Fibroblast of skin of right biceps (primary cell): ENCODE measurements at places on chromosomes 4 and X.

- peak; percentile 84 for DNase-seq
Observed at GRCh38 chr4:11698846-11699590, 270.3 kb upstream of the HS3ST1 start.

DNA sequence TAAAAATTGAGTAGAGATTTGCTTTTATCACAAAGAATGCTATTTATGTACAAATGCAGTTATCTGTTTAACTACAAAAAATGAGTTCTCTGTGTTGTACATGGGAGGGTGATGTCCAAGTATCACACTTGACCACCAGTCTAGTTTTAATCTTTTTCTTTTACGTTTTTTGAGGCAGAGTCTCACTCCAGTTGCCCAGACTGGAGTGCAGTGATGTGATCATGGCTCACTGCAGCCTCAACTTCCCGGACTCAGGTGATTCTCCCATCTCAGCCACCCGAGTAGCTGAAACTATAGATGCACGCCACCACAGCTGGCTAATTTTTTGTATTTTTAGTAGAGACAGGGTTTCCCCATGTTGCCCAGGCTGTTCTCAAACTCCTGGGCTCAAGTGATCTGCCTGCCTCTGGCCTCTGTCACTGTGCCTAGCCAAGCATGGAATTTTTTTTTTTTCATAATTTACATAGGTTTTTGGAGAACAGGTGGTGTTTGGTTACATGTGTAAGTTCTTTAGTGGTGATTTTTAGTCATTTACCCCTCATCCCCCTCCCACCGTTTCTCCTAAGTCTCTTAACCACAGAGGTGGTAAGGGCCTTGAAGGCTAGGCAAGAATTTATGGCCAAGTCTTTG, 47.9 kb upstream of the RPA4 start:
- DNase-seq, result no peak

GRCh38 chr4:163107754-163108153, 58.9 kb downstream of the NAF1 start:
- DNase-seq, result peak; percentile 29

DNA sequence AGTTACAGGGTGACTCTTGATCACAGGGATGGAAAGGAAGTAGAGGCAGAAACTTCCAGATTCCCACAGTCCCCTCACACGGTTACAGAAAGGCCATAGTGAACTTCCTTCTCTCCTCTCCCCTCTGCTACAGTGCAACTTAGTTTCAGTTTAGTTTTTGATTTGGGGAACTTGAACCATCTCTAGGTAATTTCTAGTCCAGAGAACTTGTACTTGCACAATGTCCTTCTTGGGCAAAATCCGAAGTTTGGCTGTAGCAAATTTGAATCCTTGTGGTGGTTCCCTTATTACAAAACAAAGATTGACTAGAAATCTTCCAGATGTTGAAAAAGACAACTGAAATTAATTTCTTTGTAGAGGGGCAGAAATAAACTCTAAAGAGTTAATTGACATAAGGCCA, 1.2 kb upstream of the BLTP1 start:
- no peak for DNase-seq

GRCh38 chrX:73913580-73913979, 350.6 kb downstream of the CHIC1 start:
- peak; percentile 16 for DNase-seq

DNA sequence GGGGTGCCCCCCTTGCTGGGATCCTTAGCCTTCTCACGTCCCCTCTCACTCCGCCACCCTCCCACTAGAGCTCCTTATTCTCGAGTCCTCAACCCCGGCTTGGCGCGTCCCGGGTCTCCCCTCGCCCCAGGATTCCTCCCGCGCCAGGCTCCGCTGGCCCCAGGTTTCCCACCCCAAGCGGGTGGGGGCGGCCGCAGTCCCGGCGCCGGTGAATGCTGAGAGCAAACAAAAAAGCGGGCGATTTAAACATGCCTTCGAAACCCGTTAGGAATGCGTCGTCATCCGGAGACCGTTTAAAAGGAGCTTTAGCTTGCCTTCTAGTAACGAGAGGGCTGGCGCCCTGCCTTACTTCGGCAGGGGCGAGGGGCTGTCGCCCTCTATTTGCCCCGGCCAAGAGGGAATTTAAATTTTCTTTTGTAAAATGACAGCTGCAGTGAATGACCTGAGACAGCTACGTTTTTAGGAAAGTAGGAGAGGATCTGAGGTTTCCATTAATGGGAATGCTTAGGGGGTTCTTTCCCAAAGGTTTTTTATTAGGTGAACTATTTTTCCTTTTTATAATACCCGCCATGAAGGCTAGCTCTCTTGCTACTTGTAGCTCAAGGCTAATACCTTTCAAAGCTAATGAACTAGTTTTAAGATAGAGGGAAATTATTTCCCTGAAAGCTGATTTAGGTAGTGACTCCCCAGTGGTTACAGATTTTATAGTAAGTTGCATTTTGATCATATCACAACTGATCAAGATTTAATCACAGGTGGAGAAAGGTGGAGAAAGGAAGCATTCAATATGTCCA, 3.1 kb downstream of the JADE1 start:
- peak; percentile 90 for DNase-seq

GRCh38 chr4:42488114-42488513, 90.8 kb downstream of the SHISA3 start:
- no peak for DNase-seq

GRCh38 chr4:152039023-152039481, 278.2 kb upstream of the GATB start:
- peak; percentile 51 for DNase-seq

DNA sequence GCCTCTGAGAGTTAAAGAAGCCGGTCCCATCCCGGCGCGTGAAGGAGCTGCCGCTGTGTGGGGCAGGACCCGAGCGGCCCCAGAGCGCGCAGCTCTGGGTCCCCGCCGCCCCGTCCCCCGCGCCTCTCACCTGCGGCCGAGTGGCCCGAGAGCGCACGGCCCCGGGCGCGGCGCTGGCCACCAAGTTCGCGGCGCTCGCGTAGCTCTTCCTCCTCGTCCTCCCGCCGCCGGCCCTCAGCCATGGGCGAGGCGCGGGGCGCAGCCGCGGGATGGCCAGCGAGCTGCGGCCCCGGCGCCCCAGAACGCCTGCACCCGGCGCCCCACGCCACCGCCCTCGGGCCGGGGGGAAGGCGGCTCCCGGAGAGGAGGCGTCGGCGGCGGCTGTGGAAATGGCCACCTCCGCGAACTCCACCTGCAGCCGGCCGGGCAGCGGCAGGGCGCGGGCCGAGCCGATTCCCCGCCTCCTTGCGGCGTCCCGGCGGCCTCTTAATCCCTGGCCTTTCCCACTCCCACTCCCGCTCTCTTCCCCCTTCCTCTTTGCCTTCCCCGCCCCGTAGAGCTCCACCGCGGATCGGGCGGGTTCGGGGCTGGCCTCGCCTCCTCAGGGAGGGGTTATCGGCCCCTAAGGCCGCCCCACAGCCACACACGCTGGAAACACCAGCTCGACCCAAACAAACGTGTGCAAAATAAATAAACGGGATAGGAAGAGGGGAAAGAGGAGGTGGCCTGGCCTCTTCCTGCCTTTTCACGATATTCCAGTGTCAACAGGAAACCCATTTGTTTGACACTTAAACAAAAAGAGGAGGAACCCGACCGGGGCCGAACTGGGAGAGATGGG, at the start of gene SH3D19:
Gene SH3D19 (minus strand): TSS at position 495 of the 838 bp plus-strand sequence. CDS start 253 bp downstream, at position 242.
- DNase-seq, result peak; percentile 57

- no peak for DNase-seq
Observed at GRCh38 chr4:63663870-63664269, 745.4 kb downstream of the TECRL start.

- no peak for DNase-seq
Observed at GRCh38 chr4:11719879-11720278, 291.2 kb upstream of the HS3ST1 start.

DNA sequence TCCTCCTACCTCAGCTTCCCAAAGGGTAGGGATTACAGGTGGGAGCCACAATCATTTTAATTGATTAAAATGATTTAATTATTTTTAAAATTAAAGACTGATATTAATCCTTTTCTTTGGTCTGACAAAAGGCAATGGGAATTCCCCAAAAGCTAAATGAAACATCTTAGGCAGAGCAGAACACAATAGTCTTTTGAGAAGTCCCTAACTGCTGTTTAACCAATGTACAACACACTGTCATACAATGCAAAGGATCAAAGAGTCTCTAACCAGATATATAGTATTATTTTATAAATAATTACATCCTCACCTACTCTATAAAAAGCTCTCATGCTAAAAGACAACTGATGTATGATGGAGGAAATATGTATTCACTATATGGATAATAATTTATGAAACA, 47.0 kb downstream of the THAP9 start:
- DNase-seq, result no peak

DNA sequence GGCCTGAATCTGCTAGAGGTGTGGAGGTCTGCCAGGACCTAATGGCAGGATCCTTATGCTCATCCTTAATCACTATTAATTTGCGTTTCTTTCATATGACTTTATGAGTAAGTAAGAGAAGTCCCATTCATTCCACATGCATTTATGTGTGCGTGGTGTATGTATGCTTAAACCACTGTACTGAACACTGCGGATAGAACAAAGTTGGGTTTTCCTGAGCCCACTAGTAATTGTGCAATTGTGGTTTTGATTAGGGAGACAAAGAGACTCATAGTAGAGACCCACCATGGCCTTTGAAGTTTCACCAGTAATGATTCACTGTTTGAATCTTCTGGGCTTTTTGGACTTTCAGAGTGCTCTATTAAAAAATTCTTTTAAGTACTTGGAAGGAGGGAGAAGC, 498.5 kb upstream of the DIPK2B start:
- DNase-seq, result peak; percentile 84

DNA sequence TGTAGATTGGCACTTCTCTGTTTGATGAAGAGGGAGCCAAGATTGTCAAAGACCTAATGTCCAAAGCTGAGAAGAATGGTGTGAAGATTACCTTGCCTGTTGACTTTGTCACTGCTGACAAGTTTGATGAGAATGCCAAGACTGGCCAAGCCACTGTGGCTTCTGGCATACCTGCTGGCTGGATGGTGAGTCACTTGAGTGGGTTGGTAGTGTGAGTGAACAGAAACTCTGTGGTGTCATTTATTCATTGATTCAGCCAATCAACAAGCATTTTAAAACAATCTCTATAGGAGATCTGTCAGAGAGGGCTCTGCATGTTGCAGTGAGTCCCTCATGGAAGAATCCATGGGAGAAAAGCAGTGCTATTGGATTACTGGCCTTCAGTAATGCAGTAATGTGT, 16.3 kb downstream of the TAF9B start:
- peak; percentile 39 for DNase-seq

- peak; percentile 2 for DNase-seq
Observed at GRCh38 chr4:55675196-55675793, 39.2 kb upstream of the NMU start.

- DNase-seq, result no peak
Observed at GRCh38 chr4:97359826-97360225, 783.5 kb downstream of the STPG2 start.

DNA sequence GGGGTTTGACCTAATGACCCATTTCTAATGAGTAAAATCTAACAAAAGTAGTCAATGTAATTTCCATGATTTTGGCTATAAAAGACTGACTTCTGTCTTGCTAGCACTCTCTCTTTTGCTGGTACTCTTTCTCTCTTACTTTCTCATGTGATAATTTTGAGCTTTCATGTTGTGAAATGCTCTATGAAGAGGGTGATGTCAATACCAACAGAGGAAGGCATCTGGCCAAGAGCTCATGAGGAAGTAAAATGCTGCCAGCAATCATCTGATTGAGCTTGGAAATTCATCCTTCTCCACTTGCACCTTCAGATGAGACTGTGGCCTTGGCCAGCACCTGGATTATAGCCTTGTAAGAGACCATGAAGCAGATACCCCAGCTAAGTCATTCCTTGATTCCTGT, 347.7 kb downstream of the HS3ST1 start:
- no peak for DNase-seq

- DNase-seq, result no peak
Observed at GRCh38 chr4:174387143-174387542, 103.4 kb downstream of the CEP44 start.
